ENCODE measurements at places on chromosomes 12 and 14.

GRCh38 chr12:75509621-75510020, 1.8 kb downstream of the KRR1 start:
- DNase-seq: no peak

DNA sequence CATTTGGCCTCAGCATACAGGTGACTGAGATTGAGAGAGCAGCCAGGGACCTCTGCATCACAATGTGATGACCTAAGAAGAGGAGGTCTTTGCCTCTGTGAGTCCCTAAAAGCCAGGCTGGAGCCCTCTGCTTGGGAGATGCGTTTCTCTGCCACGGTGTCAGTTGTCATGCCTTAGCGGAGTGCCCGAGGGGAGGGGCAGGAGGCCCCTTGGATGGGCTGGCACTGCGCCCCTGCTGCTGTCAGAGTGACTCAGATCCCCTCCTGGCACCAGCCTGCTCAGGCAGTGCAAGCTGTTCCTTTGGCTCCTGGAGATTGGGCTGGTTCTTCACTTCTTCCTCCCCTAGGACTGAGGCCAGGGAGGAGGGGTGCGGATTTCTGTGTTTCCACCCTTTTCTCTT, 64.9 kb upstream of the KCNA5 start:
- no peak for DNase-seq

GRCh38 chr14:99706107-99706900, 22.2 kb downstream of the CYP46A1 start:
- no peak for DNase-seq

- no peak for DNase-seq
Observed at GRCh38 chr12:2925322-2925995, 33.7 kb upstream of the TEAD4 start.

DNA sequence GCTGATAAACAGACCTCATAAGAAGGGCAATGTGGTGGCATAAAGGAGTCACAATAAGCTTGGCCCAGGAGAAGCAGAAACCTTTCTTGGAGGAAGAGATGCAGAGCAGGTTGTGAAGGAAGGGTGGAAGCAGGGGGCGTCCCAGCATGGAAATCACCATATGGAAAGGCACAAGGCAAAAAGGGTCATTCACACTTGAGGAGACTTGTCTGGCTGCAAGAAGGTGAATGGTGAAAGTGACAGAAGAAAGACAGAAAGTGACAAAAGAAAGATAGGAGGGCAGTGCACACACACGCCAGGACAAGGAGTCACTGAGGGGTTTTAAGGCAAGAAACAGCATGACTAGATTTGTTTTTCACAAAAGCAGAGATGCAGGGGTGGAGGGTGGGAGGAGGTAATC, 38.3 kb downstream of the GALNT4 start:
- DNase-seq: no peak

DNA sequence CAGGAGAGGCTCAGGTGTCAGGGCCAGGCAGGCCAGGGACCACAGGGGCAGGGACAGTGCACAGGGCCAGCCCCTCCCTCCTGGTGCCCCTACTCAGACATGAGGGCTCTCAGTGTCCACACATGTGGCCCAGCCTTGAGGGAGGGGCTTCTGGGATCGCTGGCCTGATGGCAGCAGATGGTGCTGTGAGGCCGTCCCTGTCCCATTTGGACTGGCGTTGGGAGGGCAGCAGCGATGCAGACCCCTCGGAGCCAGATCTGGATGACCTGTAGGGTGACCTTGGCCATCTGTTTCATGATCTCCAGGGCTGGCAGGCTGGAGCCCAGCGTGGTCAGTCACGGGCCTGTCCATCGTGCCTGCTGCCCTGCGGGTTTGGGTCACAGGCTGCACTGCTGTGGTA, 377.6 kb downstream of the TMEM121 start:
- no peak for DNase-seq

DNA sequence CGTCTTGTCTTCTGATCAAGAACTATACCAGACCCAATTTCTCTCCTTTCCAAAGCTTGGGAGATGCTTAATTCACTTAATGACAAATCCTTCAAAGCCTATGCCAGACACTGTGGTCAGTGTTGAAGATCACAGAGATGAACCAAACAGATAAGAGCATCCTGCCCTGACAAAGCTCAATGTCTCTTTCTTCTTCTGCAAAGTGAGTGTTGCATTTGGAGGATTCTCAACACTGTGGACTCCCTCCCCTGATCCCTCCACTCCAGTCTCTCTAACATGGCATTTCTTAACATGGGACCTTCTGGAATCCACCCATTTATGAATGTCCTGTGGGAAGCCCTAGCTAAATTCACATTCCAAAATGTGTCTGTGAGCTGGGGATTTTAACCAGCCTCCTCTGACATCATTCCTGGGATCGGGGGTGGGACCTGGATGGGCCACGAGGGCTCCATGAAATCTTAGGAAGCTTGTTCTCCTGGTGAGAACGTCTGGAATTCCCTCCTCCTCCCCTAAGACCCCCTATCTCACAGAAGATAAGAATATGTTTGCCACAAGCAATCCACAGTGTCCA, 20.3 kb downstream of the SYNE3 start:
- no peak for DNase-seq
